Activated naive CD8-positive, alpha-beta T cell treated with anti-CD3 and anti-CD28 coated beads, Interleukin-2, amount 10 ng/mL, durations not matched to agents 7 days and 5 days (primary cell): ENCODE measurements at places on chromosomes 11 and 22.
A peak's percentile ranks its signal among the peaks of the same experiment; 100 is the strongest.

- peak; percentile 49 for DNase-seq
Measured at GRCh38 chr11:69298267-69299022, 4.5 kb downstream of the MYEOV start.

GRCh38 chr11:123196060-123196714, 1.1 kb upstream of the CLMP start:
- no peak for DNase-seq

DNA sequence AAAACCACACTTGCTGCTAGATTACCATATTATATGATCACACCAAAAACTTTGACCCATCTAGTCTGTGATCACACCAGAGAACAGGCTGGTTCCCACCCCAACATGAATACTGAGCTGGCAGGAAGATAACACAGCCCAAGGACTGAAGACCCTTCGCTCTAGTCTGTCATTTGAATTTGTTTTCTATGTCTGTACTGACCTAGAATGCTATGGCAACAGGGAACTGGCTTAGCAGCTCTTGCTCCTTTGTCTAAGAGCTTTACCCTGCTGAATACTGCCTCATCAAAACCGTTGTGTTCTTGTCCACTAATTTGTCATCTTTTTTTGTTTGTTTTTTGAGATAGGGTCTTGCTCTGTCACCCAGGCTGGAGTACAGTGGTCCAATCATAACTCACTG, 420.4 kb downstream of the AASDHPPT start:
- DNase-seq: no peak

DNA sequence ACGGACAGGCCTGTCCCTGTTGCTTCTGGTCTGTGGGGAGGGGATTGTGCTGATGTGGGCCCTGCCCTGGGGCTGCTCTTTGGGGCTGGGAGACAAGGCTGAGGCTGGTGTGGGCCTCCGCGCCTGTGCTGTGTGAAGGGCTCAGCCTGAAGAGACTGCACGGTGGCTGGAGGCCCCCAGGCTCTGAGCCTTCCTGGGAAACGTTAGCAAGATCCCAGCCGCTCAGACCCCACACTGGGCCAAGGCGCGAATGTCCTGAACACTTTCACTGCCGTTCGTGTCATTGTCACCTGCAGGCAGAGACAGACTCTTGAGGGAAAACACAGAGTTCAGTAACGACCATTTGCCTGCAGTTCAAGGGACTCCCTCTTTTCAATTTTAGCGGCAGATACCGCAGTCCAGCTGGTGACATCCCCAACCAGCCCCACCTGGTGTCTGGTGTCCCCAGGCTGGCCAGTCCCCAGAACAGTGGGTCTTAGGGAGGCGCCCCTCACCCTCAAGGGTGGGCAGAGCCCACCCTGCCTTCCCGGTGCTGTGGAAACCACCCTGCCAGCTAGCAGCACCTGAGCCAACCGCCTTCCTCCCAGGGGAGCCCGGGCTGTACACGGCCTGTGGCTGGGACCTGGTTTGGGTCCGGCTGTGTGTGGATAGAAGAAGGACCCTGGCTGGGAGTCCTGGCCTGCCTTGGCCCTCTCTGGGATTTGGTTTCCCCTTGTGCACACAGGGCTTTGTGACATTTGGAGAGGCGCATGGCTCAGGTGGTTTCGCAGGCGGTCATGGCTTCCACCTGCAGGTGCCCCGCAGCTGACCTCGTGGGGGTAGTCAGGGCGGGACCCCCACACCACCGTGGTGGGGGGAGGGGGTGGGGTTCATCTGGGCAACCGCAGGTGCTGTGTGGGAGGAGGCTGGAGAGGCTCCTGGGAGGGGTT, 5.7 kb downstream of the PANX2 start:
- peak; percentile 29 for DNase-seq

- no peak for DNase-seq
Measured at GRCh38 chr11:124842305-124842704, 22.9 kb upstream of the ROBO3 start.

DNA sequence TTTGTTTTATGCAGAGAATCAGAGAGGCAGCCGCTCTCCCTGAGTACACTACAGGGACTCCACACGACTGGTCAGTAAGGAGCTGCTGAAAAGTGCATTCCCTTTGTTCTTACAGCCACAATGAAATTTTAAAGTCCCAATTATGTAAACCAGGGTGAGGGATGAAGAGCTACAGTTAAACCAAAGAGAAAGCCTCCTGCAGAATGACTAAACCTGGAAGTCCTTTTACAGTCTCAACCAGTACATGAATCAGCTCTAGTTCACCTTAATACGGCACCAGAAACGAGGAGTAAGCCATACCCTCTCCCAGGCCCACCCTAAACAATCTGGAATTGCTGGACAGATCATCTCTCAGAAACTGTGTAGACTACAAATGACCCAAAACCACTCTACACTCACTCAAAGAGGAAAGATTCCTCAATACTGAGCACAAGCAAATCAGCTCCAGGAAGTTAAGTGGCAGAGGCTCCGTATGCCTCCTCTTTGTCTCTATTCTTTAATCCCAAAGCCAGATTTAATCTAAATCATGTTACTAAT, 113.1 kb downstream of the RBFOX2 start:
- DNase-seq: no peak

- no peak for DNase-seq
Measured at GRCh38 chr22:44019846-44020245, 4.3 kb upstream of the PARVB start.

- DNase-seq: no peak
Measured at GRCh38 chr22:21977814-21978213, 4.8 kb downstream of the TOP3B start.

GRCh38 chr11:106193956-106194355, 116.5 kb downstream of the AASDHPPT start:
- DNase-seq: no peak

- DNase-seq: no peak
Measured at GRCh38 chr11:44326615-44327475, 16.9 kb upstream of the ALX4 start.

DNA sequence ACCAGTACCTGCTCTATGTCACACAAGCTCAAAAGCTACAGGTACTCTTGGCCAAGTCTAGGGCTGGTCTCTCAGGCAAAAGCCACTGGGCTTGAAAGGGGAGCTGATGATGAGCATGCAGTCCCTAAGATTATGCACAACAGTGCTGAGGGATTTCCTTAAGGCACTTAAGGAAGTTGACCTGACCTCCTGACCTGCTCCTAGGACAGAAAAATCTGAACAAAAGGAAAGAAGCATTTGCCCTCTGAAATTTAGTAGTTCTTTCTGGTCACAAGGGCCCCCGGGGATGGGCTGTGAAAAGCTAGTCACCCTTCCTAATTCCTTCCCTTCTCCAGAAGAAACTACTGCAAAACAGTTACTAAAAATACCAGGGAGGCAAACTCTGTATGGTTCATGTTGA, 83.6 kb upstream of the PHOX2A start:
- DNase-seq: no peak

DNA sequence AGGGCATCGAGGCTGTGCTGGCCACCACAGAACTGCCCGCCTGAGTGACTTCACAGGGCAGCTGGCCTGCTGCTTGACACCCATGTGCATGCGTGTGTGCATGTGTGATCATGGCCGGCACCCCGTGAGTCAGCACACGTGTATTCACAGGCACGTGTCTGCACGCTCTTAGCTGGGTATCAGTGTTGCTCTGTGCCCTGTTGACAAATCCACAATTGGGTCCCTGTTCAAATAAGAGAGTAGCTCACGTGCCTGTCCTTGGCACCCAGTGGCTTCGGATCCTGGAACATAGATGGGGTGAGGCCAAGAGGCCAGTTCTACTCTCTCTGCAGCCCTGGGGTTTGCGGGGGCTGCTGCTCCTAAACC, 14.0 kb downstream of the B3GAT1 start:
- peak; percentile 23 for DNase-seq

DNA sequence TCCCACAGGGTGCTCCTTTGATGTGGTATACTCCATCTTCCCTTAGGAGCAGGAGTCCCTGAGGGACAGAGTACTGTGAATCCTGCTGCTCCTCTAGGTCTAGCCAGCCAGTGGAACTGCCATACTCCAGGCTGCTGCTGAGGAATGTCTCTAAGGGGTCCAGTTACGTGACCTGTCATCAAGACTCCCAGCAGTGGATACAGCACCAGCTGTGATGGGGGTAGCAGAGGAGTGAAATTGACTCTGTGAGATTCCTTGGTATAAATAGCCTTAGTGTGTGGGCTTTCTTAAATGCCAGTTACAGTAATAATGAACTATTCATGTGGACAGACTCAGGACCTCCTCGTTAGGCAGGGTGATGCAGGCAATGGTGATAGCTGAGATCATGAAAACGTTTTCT, 140.4 kb upstream of the LUZP2 start:
- DNase-seq: no peak

DNA sequence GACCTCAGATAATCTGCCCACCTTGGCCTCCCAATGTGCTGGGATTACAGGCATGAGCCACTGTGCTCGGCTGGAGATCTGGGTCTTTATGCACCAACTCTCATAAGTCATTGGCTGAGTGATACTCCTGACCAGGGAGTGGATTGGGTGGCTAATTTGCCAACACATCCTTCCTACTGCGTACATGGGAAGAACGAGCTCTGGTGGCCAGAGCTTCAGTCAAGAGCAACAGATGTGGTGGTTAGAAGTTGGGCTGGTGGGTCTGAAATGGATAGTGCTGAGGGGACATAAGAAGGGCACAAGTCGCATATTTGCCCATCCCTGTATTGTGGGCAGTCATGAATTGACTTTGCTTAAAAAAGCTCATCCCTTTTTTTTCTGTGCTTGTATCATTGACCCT, 74.1 kb upstream of the AMPD3 start:
- DNase-seq: no peak

DNA sequence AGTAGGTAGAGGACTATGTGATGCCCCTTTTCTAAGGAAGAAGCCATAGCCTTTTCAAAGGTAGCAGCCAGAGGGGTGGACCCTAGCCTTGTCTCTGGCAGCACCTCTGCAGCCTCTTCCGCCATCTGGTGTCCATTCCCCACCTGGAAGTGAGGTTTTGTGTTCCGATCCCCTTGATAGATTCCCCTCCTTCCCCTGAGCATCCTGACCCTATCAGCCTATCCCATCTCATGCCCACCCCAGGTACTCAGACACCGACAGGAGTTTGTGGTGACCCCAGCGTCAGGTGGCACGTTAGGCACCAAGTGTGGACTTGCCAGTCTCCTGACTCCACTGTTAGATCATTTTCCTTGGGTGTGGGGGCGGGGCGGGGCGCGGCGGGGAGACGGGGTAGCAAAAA, 398 bp upstream of the FAM89B start:
- DNase-seq: no peak

GRCh38 chr11:116984589-116984988, 113.6 kb downstream of the SIK3 start:
- DNase-seq: no peak

DNA sequence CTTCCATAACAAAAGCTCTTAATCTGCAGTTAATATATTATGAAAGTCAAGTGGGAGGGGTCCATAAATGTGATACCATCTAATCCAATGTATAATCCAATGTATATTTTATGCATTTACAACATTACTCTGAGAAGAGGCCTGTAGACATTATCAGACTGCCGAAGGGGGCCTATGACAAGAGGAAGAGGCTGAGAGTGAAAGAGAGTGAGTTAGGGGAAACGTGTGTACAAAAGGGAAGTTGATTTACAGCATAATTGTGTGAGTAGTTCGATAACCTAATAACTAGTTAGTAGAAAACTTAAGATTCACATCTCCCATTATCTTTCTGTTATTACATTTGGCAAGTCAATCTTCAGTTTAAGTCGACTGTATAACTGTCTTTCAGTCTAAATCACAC, 86.6 kb downstream of the DDX10 start:
- no peak for DNase-seq

GRCh38 chr22:22744412-22745224, 100.2 kb downstream of the GGTLC2 start:
- no peak for DNase-seq

DNA sequence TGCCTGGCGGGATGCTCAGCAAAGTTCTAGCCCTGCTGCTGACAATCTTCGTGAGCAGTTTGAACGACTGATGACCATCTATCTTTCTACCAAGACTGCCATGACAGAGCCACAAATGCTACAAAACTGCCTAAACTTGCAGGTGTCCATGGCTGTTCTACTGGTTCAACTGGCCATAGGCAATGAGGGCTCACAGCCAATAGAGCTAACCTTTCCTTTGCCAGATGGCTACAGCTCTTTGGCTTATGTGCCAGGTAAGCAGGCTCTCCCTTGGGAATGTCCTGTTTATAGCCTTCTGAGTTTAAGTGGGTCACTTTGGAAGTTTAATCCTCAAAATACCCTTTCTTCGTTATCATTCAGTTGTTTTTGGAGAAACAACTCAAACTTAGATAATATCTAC, 20.1 kb downstream of the UBE4A start:
- DNase-seq: no peak

- DNase-seq: peak; percentile 73
Measured at GRCh38 chr11:70364745-70365543, 33.4 kb upstream of the CTTN start.

- no peak for DNase-seq
Measured at GRCh38 chr22:25025491-25026400, 73.2 kb downstream of the KIAA1671 start.

DNA sequence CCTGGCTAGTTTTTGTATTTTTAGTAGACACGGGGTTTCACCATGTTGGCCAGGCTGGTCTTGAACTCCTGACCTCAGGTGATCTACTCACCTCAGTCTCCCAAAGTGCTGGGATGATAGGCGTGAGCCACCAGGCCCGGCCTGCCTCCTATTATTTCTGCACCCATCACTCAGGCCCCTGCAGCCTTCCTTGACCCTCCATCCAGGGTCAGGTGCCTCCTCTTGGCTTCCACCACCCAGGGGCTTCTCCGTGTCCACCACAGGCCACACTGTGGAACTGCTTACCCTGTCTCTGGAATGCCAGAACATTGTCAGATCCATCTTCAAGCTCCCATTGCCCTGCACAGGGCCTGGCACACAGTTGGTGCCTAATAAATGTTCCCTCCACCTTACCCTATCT, 75.4 kb upstream of the RTL6 start:
- DNase-seq: peak; percentile 4

GRCh38 chr11:134331354-134332188, at the start of gene GLB1L2:
Gene GLB1L2 (plus strand): TSS chr11:134331988. CDS start chr11:134332062, 74 bp downstream.
- peak; percentile 87 for DNase-seq

DNA sequence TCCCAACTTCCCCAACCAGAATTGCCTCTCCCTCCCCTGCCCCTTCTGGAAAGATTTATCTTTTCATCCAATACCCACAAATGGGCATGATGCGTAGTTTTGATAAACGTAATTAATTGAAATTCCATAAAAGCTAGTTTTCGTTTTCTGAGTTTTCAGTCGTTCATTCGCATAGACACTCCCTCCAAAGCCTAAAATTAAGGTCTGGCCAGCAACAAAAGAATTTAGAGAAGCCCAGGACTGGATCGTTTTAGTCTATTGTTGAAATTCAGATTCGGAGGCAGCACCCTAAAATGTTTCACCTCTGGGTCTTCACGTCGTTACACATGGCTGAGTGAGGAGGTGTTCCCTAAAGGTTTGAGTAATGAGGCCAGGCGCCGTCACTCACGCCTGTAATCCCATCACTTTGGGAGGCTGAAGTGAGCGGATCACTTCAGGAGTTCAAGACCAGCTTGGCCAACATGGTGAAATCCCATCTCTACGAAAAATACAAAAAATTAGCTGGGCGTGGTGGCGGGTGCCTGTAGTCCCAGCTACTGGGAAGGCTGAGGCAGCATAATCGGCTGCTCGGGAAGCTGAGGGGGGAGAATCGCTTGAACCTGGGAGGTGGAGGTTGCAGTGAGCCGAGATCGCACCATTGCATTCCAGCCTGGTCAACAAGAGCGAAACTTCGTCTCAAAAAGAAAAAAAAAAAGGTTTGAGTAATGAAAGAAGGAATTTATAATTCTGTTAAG, 589 bp upstream of the NDUFC2 start:
- DNase-seq: no peak
